Activated CD8-positive, alpha-beta memory T cell treated with anti-CD3 and anti-CD28 coated beads, Interleukin-2, amount 50 U/mL, for 4 hours (primary cell): ENCODE measurements at places on chromosomes 4 and X.

DNA sequence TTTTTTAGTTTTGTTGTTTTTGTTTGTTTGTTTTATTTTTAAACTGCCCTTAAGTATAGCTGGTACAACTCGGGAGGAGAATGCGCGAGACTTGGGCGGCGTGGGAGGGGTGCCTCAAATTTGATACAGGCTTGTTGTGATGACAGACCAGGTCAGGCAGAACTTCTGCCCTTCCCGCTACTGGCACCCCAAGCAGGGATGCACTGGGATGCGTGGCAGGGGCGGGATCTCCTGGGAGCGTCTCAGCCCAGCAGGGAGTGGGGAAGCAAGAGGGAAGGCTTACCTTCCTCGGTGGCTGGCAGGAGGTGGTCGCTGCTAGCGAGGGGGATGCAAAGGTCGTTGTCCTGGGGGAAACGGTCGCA lies 851 bp downstream of the SFRP2 start:
- no peak for DNase-seq

DNA sequence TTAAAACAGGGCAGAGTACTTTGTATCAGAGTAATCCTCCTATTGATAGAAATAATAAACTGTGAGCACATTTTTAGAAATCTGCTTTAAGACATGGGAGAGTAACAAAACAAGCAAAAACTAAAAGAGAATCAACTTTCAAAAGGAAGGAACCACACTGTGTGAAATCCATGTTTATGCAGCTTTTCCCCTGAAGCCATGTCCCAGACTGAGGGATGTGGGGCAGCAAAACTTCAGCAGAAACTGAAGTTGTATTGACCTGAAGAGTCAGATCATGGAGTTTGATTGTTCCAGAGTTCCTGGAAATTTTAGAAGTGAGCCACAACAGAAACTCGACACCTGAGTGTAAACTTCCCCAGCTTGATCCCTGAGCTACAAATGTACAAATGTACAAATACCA lies 53.2 kb downstream of the COMMD8 start:
- no peak for DNase-seq

DNA sequence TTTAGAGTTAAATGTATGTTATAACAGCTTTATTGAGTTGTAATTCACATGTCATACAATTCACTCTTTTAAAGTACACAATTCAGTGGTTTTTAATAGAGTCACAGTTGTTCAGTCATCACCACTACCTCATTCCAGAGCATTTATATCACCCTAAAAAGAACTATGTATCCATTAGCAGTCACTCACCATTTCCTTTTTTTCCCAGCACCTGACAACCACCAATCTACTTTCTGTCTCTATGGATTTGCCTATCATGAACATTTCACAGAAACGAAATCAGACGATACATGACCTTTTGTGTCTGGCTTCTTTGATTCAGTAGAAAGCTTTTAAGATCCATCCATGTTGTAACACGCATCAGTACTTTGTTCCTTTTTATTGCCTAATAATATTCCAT lies 52.9 kb upstream of the FRAS1 start:
- DNase-seq: no peak

DNA sequence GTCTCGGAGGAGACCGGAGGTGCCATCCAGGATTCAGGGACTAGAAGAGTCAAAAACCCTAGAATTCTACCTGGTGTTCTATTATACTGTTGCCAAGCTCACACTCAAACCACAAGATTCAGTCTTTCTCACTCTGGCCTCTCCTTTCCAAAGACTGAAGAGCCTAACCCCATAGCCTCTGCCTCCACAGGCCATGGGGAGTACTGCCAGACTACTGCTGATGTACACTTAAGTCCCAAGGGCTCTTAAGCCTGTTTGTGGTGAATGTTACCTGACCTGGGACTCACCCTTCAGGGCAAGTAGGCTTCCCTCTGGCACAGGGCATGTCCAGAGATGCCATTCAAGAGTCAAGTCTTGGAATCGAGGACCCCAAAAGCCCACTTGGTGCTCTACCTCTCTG lies 58.9 kb upstream of the IRS4 start:
- no peak for DNase-seq

DNA sequence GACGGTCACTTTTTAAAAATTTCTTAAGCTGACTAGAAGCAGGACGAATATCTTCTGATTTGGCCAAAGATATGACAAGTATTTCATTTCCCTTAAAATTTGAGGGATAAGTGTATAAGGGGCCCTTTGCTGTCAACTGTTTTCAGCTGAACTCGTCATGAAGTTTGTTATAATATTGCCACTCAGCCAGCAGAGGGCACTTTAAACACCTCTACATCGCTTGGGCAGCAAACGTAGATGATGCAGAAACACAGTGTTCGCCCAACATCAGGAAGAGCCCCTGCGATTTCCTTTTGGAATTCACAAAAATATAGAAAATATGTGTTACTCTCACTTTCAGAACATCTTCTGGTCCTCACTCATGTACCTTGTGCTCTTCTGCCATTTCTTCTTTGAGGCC lies 435.7 kb upstream of the FMR1 start:
- DNase-seq: no peak
